ENCODE measurements at places on chromosomes 1 and 21.

- DNase-seq: no peak
Measured at GRCh38 chr1:31685795-31686194, 18.0 kb downstream of the COL16A1 start.

DNA sequence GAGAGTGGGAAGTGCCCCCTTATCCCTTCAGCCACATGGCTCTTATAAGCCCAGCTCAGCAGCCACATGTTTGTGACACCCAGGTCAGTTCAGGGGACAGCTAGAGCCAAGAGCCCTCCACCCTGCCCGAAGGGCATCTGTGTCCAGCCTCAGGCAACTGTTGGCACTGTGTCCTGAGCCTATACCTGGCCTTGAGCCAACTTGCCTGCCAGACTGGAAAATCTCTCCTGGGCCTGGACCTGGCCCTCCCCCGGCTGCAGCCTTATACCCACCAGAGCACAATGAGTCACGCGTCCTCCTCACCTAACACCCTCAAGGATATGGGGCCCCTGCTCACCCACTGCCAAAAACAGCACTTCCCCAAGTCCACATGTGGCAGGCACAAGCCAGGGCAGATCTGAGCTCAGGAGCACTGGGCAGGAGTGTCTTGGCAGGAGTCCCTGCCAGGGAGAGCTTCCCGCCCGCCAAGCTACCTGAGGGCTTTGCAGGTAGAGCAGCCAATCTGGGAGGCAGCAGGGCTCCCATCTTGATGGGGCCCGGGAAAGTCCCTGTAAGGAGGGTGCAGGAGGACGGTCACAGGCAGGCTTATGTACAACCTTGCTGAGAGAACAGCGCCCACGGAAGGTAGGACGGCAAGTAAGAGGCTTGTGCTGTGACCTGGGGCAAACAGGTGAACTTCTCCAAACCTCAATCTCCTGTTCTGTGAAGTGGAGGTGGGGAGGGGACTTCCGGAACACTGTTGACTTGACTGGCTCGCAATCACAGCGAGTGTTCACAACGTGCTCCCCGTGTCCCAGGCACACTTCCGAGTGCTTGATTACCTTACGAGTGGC, 19.8 kb upstream of the HSPG2 start:
- no peak for DNase-seq

DNA sequence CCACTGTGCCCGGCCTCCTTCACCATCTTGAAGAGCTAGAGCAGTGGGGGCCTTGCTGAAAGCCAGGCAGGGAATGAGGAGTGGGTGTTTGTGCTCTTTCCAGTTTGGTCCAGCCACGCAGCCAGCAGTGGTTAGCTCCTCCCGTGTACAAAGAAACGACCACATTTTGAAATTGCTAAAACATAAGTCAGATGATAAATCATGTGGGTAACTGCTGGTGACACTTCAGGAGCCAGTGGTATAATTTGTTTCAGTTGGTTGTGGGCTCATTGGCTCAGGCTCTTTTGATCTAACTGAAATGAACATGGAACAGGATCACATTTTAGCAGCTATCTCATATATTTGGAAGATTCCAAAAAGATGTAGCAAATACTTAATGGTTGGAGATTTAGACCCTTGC, 87.6 kb downstream of the MTR start:
- DNase-seq: no peak

DNA sequence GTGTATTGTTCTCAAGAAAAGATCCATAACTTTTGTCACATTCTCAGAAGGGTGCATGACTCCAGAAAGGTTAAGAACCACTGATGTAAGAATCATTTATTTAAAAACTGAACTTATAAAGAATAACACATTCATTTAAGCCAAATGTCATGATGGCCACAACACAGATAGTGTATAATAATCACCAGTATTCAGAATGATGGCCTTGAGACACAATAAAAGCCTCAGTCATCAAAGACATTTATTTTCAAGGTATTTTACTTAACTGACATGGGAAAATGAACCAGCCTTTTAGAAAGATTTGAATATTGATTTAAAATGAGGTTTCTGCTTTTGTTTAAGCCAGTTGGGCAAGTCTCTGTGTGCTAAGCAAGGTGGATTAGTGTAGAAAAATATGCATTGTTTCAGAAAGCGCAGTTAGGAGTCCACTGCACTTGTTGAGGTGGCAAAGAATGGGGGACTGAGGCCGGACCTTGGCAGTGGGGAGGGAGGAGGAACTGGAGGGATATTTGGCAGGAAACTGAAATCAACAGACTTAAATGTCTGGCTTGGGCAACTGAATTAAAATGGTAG, 371.9 kb upstream of the ESRRG start:
- DNase-seq: no peak
